B cell (primary cell): ENCODE measurements at places on chromosomes 5 and 9. TPM values are rescaled to one million over a fixed set of nuclear protein-coding genes. Genes with fewer than 3 reads are reported as not detected.
A peak's percentile ranks its signal among the peaks of the same experiment; 100 is the strongest.

- peak; percentile 47 for DNase-seq
- no peaks in the 10 kb centered on the region for H3K36me3 ChIP-seq
- peaks cover 3% of the 10 kb centered on the region for H3K4me1 ChIP-seq
- H3K4me3 ChIP-seq, result no peak within 1 kb of the TSS
- no peak within 1 kb of the TSS for H3K27ac ChIP-seq
These were observed at the start of gene TUSC1 for GRCh38 chr9:25678147-25678666. TSS of gene TUSC1 (minus strand) at chr9:25678444. CDS start at chr9:25678312, 132 bp downstream.

DNA sequence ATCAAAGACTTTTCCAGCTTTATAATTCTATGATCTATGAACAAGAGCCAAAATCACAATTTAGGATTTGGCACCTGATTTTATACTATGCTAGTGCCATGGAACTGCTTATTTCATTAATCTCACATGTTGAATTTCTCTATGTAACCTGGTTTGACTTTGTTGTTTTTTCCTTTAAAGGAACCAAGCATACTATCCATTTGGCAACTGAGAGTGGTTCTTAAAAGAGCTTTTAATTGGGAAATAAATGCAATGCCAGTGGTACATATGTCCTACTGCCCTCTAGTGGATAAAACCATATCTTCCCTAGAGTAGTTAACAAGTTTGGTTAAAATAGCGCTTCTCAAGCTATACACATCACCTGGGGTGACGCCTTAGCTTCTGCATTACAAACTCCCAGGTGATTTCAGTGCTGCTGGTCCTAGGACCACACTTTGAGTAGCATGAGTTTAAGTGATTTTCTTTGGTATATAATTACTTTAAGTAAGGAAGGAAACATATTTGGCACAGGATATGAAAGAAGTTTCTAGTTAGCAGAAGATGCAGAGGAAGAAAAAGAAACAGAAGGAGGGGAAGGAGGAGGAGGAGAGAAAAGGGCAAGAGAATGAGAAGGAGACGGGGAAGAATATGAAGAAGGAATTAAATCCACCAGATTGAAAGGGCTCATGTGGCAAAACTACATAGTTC is 56.8 kb downstream of the FGF10 start:
- no peak overlapping the region for H3K27ac ChIP-seq
- no peaks in the 10 kb centered on the region for H3K4me1 ChIP-seq
- no peaks in the 10 kb centered on the region for H3K27me3 ChIP-seq
- no peak overlapping the region for H3K4me3 ChIP-seq

DNA sequence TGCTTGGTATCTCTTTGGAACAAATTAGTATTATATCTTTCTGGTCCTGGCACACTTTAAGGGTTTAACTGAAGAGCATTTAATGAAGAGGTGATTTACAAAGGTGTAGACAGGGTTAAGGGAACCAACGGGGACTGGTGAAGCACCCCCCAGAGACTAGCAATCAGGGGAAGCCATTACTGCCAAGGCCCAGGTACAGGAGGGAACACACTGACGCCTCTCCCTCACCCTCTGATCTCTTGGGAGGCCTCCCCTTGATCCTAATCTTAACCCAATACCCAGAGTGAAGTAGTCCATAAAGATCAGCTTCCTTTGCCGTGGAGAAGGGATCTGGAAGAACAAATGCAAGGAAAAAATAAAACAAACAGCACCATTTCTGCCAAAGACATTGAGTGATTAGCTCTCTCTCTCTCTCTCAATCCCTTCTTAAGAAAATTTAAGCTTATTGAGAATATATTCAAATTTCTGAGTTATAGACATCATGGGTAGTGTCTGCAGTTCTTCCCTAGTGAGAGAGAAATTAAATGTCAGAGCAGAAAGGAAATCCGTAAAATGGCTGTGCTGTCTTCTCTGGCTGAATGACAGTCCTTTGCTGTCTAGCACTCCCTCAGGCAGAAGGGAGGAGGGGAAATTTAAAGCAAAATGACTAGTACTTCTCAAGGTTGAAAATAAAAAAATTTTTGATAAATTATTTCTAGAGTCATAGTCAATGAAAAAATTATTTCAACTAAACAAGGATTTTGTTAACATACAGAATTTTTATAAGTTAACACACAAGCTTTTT is 20.0 kb downstream of the F2R start:
- H3K36me3 ChIP-seq, result no peaks in the 10 kb centered on the region
- no peak overlapping the region for H3K4me3 ChIP-seq
- peaks cover 2% of the 10 kb centered on the region for H3K27me3 ChIP-seq
- no peak overlapping the region for H3K27ac ChIP-seq
- no peaks in the 10 kb centered on the region for H3K4me1 ChIP-seq

DNA sequence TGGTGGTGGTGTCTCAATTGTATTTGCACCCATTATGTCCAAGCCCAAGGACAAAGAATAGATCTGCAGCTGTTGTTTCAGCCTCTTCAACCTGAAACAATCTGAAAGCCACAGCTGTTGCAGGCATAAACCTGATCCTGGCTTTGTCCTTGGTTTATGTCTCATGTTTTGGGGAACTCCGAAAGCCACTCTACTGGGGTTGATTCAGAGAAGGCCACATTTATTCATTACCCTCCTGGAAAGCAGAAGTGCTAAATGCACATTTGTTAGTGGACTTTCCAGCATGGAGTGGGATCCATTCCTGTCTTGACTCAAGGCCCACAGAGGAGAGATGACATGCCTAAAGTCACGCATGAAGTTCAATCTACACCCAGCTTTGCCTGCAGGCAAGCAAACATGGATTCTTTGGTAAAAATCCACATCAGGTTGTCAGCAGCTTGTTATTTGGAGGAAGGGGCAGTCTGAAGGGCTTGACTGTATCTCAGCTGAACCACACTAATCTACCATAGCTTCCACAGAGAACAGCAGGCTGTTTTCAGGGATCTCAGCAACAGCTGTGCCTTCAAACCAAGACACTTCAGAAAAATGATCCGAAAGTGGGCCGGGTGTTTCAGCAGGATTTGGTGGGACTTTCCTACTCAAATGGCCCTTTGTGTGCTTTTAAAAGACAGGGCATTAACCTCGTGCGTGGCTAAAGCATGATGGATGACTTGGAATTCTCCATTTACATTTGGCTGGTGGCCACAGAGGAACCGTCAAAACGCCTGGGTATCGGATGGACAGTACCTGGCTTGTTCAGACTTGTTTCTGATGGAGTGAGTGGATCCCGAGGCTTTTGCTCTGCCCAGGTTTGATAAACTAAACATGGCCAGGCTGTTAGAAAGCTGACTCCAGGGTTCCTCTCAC is 36.2 kb upstream of the ADAM19 start:
- no peaks in the 10 kb centered on the region for H3K36me3 ChIP-seq
- peaks cover 43% of the 10 kb centered on the region for H3K4me1 ChIP-seq
- DNase-seq, result no peak

GRCh38 chr9:111661802-111662521 is 557 bp downstream of the GNG10 start:
- H3K27me3 ChIP-seq, result no peaks in the 10 kb centered on the region
- H3K36me3 ChIP-seq, result no peaks in the 10 kb centered on the region
- peak overlapping the region; percentile 37 for H3K27ac ChIP-seq
- H3K4me1 ChIP-seq, result peaks cover 11% of the 10 kb centered on the region

Gene URM1
- 35.6 and 43.8 TPM in 2 replicates for total RNA-seq

Gene PHF2
- 28.8 and 29.6 TPM in 2 replicates for total RNA-seq
